ENCODE measurements at places on chromosomes 5 and 9.

- DNase-seq = no peak
- peak overlapping the region; percentile 61 for H3K27ac ChIP-seq
- H3K4me3 ChIP-seq = peak overlapping the region; percentile 76
- no peaks in the 10 kb centered on the region for H3K36me3 ChIP-seq
- H3K27me3 ChIP-seq = no peaks in the 10 kb centered on the region
- peaks cover 16% of the 10 kb centered on the region for H3K4me1 ChIP-seq
Measured at GRCh38 chr9:137417161-137418021, 5.6 kb downstream of the EXD3 start.

DNA sequence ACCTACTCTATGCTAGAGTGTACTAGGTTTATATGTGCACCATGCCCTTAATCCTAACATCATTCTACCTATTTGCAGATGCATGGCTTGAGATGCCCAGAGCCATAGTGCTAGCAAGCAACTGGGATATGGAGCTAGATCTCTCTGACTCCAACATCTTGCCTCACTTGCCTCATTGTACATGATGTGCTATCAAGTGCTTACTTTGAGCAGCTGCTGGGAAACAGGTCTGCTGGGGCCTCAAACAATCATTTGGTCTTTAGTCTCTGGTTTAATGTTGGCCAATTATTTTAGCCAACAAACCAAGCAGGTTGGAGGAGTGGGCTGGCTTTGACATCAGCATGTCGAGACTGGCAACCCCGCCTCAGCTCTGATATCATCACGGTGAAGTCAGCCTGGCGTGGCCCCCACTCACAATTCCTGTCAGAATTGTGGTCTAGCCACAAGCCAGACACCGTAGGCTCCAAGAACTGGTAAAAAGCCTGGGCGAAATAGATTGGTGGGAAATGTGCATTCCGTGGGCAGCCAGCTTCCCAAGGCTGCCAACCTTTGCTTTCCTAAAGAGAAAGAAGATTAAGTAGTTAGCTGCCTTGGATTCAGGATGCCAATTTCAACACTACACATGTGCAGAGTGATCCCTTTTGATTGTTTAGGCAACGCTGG lies 21.1 kb upstream of the GAS1 start:
- H3K36me3 ChIP-seq = no peaks in the 10 kb centered on the region
- no peak overlapping the region for H3K27ac ChIP-seq
- no peaks in the 10 kb centered on the region for H3K4me1 ChIP-seq
- H3K4me3 ChIP-seq = no peak overlapping the region
- DNase-seq = no peak

GRCh38 chr5:135231289-135231688 lies 167.7 kb downstream of the MACROH2A1 start:
- DNase-seq = no peak
- no peak overlapping the region for H3K27ac ChIP-seq
- H3K4me1 ChIP-seq = no peaks in the 10 kb centered on the region
- no peaks in the 10 kb centered on the region for H3K36me3 ChIP-seq
- no peaks in the 10 kb centered on the region for H3K27me3 ChIP-seq

GRCh38 chr5:14102666-14103065 lies 40.5 kb upstream of the TRIO start:
- no peak for DNase-seq
- H3K27me3 ChIP-seq = peaks cover 16% of the 10 kb centered on the region
- H3K36me3 ChIP-seq = no peaks in the 10 kb centered on the region

- H3K36me3 ChIP-seq = peaks cover 29% of the 10 kb centered on the region
- H3K4me1 ChIP-seq = peaks cover 34% of the 10 kb centered on the region
- H3K4me3 ChIP-seq = no peak overlapping the region
- peak; percentile 34 for DNase-seq
Measured at GRCh38 chr9:96484521-96484931, 34.6 kb downstream of the HABP4 start.

DNA sequence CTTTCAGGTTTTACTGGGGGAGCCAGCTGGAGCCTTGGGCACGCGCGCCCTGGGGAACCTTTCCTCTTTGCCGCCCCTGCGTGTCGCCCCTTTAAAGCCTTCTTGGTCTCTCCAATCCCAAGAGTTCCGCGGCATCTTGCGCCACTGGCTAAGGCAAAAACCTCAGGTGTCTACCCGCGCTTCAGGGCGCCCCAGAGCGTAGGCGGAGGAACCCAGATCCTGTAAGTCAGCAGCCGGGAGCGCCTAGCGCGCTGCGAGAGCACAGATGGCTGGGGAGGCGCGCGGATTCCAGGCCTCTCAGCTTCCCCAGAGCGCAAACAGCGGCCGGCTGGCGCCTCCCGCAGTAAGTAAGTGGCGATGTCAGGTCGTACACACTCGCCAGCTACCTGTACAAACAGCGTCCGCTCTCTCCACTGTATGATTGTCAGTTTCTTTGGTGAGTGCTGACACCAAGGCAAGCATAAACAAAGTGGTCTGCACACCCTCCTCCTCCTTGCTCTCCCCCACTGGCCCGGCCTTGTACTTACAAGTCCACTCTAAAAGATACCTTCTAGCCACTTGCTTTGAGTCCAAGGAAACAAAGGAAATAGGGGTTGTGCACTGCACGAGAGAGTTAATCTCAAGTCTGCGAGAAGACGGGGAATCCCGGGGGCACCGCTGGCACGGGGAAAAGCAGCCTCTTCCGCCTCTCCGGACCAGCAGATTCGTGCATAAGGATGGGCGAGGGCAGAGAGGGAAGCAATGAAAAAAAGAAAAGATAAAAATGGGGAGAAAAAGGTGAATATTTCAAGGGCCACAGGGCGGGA lies 2.9 kb downstream of the HTR1A start:
- peaks cover 41% of the 10 kb centered on the region for H3K27me3 ChIP-seq
- peaks cover 4% of the 10 kb centered on the region for H3K36me3 ChIP-seq
- DNase-seq = no peak
- no peak overlapping the region for H3K4me3 ChIP-seq

- H3K27ac ChIP-seq = no peak overlapping the region
- peaks cover 64% of the 10 kb centered on the region for H3K36me3 ChIP-seq
- H3K4me3 ChIP-seq = no peak overlapping the region
- H3K27me3 ChIP-seq = no peaks in the 10 kb centered on the region
- no peaks in the 10 kb centered on the region for H3K4me1 ChIP-seq
Measured at GRCh38 chr9:131206495-131206894, 69.8 kb downstream of the FAM78A start.

DNA sequence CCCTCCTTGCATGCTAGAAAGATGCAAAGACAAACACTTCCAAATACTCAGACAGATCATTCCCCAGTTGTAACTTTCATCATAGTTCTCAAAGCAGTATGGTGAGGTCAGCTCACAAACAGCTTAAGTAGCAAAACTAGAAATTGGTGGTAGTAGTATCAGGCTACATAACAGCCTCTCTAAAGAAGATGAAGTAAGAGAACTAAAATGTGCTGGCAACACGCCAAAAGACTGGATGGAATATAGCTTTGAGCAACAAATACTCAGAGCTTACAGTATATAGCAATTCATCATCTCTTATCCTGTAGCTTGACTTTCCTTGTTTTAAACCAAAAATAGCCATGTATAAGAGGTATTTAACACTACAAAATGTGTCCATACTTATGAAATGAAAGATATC lies 7.5 kb downstream of the PFDN1 start:
- no peaks in the 10 kb centered on the region for H3K27me3 ChIP-seq
- no peak overlapping the region for H3K4me3 ChIP-seq
- H3K27ac ChIP-seq = no peak overlapping the region
- peak; percentile 54 for DNase-seq
- H3K36me3 ChIP-seq = peaks cover 10% of the 10 kb centered on the region
- peaks cover 58% of the 10 kb centered on the region for H3K4me1 ChIP-seq

- no peak for DNase-seq
- no peaks in the 10 kb centered on the region for H3K4me1 ChIP-seq
- no peaks in the 10 kb centered on the region for H3K27me3 ChIP-seq
- H3K36me3 ChIP-seq = peaks cover 38% of the 10 kb centered on the region
- H3K27ac ChIP-seq = no peak overlapping the region
Measured at GRCh38 chr5:78858364-78858763, 126.7 kb downstream of the ARSB start.

DNA sequence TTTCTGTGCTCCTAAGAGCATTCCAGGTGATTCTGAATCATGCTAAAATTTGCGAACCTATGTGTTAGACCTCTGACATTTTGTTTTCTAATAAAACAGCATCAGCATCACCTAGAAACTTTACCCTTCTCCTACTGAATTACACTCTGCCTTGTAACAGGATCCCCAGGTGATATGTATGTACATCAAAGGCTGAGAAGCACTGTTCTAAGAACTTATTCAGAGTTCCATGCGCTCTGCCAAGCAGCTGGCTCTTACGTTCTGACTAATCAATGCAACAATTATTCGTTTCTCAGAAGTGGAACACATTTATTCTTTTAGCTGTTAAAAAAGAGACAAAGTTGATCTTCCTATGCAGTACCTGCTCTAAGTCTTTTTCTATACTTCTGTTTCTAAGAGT lies 228.6 kb downstream of the SLF1 start:
- DNase-seq = no peak
- no peak overlapping the region for H3K27ac ChIP-seq
- H3K27me3 ChIP-seq = peaks cover 14% of the 10 kb centered on the region
- H3K4me3 ChIP-seq = no peak overlapping the region
- H3K36me3 ChIP-seq = no peaks in the 10 kb centered on the region

DNA sequence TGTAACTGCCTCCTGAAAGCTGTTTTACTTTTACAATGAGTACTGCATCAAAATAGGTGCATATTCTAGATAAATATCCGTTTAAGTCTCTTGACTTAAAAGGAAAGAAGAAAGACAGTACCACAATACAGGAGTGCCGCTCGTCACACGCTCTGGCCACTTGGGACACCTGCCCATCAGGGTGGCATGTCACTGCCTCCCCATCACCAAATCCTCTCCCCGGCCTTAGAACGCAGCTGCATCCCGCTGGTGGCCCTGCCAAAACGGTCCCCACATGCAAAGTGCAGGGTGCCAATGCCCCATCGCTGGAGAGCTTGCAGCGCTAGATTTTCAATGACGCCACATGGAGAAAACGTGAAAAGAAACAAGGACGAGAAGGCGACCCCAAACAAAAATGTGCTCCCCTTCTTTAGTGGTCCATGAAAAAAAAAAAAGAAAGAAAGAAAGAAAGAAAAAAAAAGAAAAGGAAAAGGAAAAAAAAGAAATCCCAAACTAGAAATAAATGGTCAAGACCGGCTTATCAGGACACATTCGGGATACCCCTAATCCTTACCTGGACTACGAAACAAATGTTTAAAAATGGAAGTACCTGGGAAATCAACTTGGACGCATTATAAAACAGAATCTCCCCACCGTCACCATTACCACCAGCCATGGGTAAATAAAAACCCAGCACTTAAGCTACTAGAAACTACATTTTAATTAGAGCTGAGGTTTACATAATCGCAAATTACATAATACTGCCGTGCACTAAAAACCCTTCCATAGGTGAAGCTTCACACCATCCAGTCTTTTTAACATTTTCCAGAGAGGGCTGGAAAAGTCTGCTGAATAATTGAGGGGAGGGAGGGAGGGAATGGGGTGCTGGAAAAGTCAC lies 1.0 kb downstream of the ANKH start:
- H3K27ac ChIP-seq = peak overlapping the region; percentile 95
- peak overlapping the region; percentile 96 for H3K4me3 ChIP-seq
- H3K36me3 ChIP-seq = peaks cover 8% of the 10 kb centered on the region
- peak; percentile 75 for DNase-seq

GRCh38 chr9:21974343-21974721 lies 19.9 kb downstream of the CDKN2A start:
- H3K4me3 ChIP-seq = peak overlapping the region; percentile 56
- no peak overlapping the region for H3K27ac ChIP-seq
- H3K4me1 ChIP-seq = peaks cover 14% of the 10 kb centered on the region
- DNase-seq = no peak
- peaks cover 3% of the 10 kb centered on the region for H3K36me3 ChIP-seq
- peaks cover 81% of the 10 kb centered on the region for H3K27me3 ChIP-seq

- H3K4me1 ChIP-seq = peaks cover 22% of the 10 kb centered on the region
- DNase-seq = no peak
- no peak overlapping the region for H3K4me3 ChIP-seq
- no peaks in the 10 kb centered on the region for H3K27me3 ChIP-seq
Measured at GRCh38 chr5:59126016-59126707, 543.3 kb downstream of the RAB3C start.

GRCh38 chr5:139799359-139799758 lies 3.8 kb downstream of the PSD2 start:
- no peak overlapping the region for H3K27ac ChIP-seq
- no peak overlapping the region for H3K4me3 ChIP-seq
- H3K36me3 ChIP-seq = no peaks in the 10 kb centered on the region
- no peak for DNase-seq

- H3K4me1 ChIP-seq = no peaks in the 10 kb centered on the region
- H3K36me3 ChIP-seq = no peaks in the 10 kb centered on the region
- H3K27me3 ChIP-seq = no peaks in the 10 kb centered on the region
- no peak overlapping the region for H3K27ac ChIP-seq
- no peak overlapping the region for H3K4me3 ChIP-seq
Measured at GRCh38 chr5:14954616-14955343, 83.2 kb upstream of the ANKH start.

- no peak overlapping the region for H3K4me3 ChIP-seq
- DNase-seq = no peak
- H3K4me1 ChIP-seq = no peaks in the 10 kb centered on the region
- no peaks in the 10 kb centered on the region for H3K27me3 ChIP-seq
- H3K36me3 ChIP-seq = no peaks in the 10 kb centered on the region
Measured at GRCh38 chr9:2496934-2497333, 124.7 kb upstream of the VLDLR start.

DNA sequence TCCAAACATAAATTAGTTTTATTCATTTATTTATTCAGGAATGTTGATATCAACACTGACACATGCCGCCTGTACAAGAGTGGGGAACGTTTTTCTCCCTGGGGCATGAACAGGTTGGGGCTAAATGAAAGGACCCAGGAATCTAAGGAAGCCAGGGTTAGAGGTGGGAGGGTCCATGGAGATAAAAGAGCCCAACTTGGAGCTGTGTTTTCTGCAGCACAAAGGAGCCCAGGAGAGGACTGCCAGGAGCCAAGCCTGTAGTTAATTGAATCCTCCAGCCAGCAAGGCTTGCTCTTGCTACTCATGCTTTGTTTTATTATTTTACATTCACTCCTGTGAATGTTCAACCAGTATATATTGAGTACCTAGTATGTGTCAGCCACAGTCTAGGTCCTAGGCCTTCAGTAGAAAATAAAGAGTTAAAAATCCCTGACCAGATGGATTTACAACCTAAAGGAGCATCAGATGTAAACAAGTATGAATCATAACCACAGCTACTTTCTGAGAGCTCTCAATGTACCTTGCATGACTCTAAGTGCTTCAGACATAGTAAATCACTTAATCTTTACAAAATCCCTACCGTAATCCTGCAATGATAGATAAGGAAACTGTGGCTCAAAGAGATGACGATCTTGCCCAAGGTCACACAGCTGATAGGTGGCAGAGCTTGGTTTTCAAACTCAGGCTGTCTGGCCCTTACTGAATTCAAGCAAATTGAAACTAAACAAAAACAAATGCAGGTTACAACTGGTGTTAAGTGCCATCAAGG lies 69.8 kb downstream of the ASTN2 start:
- H3K36me3 ChIP-seq = no peaks in the 10 kb centered on the region
- H3K27me3 ChIP-seq = peaks cover 2% of the 10 kb centered on the region
- H3K4me1 ChIP-seq = no peaks in the 10 kb centered on the region
- no peak overlapping the region for H3K27ac ChIP-seq
- DNase-seq = no peak

GRCh38 chr9:135056541-135056940 lies 30.9 kb upstream of the OLFM1 start:
- no peak overlapping the region for H3K27ac ChIP-seq
- no peak overlapping the region for H3K4me3 ChIP-seq
- no peak for DNase-seq
- no peaks in the 10 kb centered on the region for H3K4me1 ChIP-seq
- H3K36me3 ChIP-seq = no peaks in the 10 kb centered on the region
- H3K27me3 ChIP-seq = peaks cover 29% of the 10 kb centered on the region

Data from activated naive CD4-positive, alpha-beta T cell treated with anti-CD3 and anti-CD28 coated beads for 36 hours (primary cell).